ENCODE measurements at places on chromosomes 16 and 17.

DNA sequence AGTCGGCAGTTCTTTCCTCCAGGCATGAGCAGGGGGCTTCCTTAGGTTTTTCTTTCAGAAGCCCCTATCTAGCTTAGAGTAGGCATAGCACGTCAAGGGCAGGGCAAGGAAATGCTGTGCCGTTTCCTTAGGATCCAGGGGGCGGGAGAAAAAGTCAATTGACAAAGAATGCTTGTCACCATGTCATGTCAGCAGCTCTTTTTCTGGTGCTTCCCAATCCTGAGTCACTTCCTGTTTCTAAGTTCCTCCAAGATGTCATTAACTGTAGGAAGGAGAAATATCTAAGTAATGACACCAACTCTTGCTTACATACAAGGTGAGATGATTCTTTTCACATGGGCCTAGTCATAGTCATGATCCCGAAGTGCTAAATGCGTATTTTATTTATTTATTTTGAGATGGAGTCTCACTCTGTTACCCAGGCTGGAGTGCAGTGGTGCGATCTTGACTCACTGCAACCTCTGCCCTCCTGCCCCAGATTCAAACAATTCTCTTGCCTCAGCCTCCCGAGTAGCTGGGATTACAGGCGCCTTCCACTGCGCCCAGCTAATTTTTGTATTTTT lies 35.2 kb downstream of the GJC1 start:
- no peak for DNase-seq

DNA sequence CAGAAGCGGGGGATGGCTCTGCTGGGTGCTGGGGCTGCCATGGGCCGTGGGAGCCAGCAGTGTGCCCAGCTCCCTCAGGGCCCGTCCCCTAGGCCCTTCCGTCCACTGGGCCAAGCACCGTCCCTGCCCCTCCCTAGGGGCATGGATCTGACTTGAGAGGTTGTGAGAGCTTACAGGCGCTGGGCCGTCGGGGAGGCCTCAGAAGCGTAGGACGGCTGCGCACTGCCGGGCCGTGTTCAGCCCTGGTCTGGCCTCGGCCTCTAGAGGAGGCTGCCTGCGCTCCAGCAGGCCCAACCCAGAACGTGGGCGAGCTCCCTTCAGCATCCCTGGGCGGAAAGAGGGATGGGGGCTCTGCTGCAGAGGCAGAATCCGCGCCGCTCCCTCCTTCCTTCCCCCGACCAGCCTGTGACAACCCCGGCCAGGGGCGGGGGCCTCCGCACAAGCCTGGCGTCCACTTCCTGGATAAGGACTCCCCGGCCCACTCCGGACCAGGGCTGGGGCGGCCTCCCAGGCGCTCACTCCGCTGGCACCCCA lies 685 bp upstream of the MPG start:
- DNase-seq: peak; percentile 12

- DNase-seq: no peak
Observed at GRCh38 chr17:32495359-32496231, 8.8 kb downstream of the CDK5R1 start.

- DNase-seq: no peak
Observed at GRCh38 chr16:47592232-47592631, 131.1 kb downstream of the PHKB start.

- DNase-seq: no peak
Observed at GRCh38 chr17:29327412-29327811, 33.5 kb upstream of the NUFIP2 start.

- no peak for DNase-seq
Observed at GRCh38 chr16:61968242-61969076, 67.8 kb downstream of the CDH8 start.

- no peak for DNase-seq
Observed at GRCh38 chr17:55830699-55831471, 80.0 kb downstream of the PCTP start.

GRCh38 chr17:73357318-73357717 lies 45.5 kb upstream of the CDC42EP4 start:
- no peak for DNase-seq

GRCh38 chr16:8632675-8633182 lies 11.2 kb downstream of the METTL22 start:
- DNase-seq: no peak
